Right cardiac atrium (tissue), 5 donors: ENCODE measurements at places on chromosomes 1 and 21. TPM values are rescaled to one million over a fixed set of nuclear protein-coding genes. Genes with fewer than 3 reads are reported as not detected.
A peak's percentile ranks its signal among the peaks of the same experiment; 100 is the strongest.

GRCh38 chr1:43979528-43980254 is 681 bp downstream of the B4GALT2 start:
- DNase-seq: peak; percentile 83

DNA sequence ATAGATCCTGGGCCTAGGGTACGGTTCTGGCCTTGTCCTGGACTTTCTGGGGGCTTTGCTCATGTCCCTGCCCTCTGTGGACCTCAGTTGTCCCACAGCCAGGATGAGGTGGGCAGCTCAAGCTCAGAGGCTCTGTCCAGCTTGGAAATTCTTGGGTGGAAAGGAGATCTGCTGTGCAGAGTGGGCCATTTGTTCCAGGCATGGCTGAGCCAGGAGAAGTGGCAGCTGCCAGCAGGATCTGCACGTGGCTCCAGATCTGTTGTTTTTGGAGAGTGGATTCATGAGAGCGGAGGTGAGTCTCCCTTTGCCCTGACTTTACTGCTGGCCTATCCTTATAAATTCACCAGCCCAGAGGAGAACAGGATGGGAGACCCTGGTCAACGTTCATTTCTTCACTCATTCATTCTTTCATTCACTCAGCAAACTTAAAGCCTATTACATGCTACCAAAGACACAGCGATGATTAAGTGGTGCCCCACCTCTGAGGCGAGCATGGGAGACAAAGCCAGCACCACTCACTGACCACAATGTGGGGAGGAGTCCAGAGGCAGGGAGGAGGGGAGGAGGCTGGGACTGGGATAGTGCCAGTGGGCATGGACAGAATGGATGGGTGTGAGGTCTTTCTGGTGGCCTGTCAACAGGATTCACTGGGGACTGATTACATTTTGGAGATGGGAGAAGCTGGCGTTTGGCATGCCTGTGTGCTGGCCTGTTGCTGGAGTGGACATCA is 205.1 kb downstream of the TRABD2B start:
- no peak for DNase-seq

GRCh38 chr1:244311784-244312532 is 139.8 kb downstream of the ADSS2 start:
- no peak for DNase-seq

The KCND3 gene
- total RNA-seq: 26.9 TPM

DNA sequence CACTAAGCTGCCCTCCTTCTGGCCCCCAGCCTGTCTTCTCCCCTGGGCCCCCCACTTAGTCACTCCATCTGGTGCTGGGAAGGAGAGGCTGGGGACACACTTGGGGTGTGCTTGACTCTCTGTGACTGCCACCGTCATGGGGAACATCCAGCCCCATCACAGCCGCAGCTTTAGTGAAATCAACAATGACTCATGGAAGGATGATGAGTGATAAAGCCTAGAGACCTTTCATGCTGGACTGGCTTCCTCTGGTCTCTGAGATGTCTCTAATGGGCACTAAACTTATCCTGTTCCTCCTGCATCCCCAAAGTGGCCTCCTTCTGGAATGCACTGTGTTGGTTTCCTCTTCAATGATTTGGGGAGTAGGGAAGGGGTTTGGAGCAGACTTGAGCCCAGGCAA is 172.9 kb downstream of the GRIK3 start:
- DNase-seq: no peak

- DNase-seq: no peak
Measured at GRCh38 chr1:5913876-5914275, 78.3 kb downstream of the NPHP4 start.

The OSCP1 gene
- 8.6 TPM for total RNA-seq

GRCh38 chr21:36718951-36719501 is 20.1 kb downstream of the SIM2 start:
- DNase-seq: peak; percentile 47

DNA sequence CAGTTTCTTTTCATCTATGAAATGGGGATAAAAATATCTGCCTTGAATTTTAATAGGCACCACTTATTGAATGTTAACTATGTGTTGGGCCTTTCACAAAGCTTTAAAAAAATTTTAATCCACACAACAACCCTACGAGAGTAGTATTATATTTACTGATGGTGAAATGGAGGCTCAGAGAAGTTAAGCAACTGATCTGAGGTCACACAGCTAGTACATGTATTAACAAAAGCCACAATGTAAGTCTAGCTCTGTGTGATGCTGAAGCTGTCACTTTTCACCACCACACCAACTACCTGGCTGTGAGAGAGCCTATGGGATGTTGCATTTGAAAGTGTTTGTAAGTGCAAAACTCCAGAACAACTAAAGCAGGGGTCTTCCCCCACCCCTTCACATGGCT is 44.1 kb downstream of the LRRN2 start:
- no peak for DNase-seq

GRCh38 chr1:24893431-24893830 is 36.6 kb downstream of the RUNX3 start:
- no peak for DNase-seq

- no peak for DNase-seq
Measured at GRCh38 chr1:207911856-207912760, 1.2 kb upstream of the CD34 start.

DNA sequence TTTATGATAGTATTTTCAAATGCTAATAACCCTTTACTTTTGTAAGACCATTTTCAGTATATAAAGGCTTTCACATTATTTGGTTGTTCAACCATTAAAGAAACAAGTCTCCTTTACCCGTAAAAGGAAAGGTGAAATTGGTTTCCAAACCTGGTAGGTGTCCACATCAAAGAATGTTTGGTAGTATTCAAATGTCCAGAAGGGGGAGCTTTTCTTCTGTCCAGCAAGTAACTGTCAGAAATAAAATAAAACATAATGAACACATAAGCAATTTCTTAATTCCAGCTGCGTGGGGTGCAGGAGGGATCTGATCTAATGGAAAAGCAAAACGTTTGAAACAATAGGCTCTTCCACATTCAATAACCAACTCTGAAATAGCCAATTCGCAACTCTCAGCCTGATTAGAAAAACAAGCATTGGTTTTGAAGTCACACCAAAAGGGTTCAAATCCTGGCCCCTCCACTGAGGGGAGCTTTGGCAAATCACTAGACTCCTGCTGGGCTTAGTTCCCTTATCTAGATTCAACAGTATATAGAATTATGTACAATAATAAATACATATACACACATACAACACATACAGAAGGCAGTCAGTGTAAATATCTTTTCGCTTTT is 11.0 kb downstream of the YIPF1 start:
- no peak for DNase-seq

The ERICH3 gene
- total RNA-seq: not detected

DNA sequence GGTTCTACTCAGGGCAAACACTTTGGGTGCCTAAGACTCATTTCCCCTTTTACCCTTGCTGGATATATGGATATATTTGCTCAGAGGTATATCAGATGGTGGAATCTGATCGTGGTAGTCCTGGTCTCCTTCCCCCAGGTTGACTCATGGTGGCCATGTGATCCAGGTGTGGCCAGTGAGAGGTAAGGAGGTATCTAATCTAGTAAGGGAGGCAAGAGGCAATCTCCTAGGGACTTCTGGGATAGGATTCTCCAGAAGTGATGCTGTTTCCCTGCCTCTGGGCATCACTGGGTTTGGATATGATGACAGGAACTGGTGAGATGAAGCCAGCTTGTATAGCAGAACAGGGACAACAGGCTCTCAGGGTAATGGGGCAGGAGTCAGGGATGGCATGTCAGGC is 8.5 kb upstream of the DENND2D start:
- no peak for DNase-seq

- DNase-seq: no peak
Measured at GRCh38 chr1:15344800-15345704, 64.6 kb upstream of the EFHD2 start.

The ACTA1 gene
- total RNA-seq: 194 TPM

- DNase-seq: no peak
Measured at GRCh38 chr1:212774584-212774983, 17.0 kb downstream of the NSL1 start.

DNA sequence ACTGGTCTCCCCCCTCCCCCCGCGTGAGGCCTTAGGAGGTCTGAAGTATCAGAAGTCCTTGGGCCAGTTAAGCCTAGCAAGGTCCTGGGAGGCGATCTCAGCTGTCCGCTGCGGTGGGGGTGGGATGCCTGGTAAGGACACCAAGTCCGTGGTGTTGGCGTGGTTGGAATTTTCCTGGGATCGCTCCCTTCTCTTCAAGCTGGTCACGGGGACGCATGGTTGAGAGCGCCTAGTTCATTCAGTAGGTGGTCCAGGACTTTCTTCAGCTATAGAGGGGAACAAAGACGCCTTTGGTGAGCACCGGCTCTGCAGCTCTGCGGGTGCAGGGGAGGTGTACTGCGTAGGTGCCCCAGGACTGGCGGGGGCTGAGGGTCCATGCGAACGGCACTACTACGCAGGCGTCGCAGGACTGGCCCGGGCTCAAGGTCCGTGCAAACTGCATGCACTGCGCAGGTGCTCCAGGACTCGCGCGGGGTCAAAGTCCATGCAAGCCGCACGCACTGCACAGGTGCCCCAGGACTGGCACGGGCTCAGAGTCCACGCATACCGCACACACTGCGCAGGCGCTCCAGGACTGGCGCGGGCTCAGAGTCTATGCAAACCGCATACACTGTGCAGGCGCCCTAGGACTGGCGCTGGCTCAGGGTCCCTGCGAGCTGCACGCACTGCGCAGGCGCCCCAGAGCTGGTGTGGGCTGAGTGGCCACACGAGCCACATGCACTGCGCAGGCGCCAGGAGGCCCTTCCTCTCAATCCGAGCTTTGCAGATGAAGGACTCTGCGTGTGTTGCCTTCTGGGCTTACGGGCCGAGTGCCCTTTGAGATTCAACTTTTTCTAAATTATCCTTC is 36.6 kb upstream of the HMGN1 start:
- peak; percentile 95 for DNase-seq

DNA sequence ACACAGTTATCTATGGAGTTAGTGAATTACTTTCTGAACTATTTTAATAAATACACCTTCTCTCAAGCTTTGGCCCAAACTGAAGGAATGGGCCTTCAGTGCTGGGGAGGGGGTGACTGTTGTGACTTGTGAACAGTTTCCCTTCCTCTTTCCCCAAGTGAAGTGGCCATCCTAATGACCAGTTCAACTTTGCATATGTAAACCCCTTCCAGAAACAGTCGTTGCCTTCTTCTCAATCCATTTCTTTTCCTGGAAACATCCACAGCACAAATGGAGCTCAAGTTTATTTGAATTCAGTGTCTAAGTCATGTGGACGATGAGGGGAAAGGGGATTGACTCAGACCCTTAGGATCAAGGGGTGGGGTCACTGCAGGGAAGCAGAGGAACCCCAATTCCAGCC is 1.3 kb upstream of the INPP5B start:
- no peak for DNase-seq

- no peak for DNase-seq
Measured at GRCh38 chr1:147852706-147853225, 49.8 kb upstream of the GJA8 start.

The TMEM201 gene
- total RNA-seq: 21.0 TPM

- DNase-seq: no peak
Measured at GRCh38 chr1:58720680-58721079, 20.8 kb upstream of the MYSM1 start.

GRCh38 chr1:56390232-56390867 is 189.0 kb downstream of the PLPP3 start:
- DNase-seq: no peak

DNA sequence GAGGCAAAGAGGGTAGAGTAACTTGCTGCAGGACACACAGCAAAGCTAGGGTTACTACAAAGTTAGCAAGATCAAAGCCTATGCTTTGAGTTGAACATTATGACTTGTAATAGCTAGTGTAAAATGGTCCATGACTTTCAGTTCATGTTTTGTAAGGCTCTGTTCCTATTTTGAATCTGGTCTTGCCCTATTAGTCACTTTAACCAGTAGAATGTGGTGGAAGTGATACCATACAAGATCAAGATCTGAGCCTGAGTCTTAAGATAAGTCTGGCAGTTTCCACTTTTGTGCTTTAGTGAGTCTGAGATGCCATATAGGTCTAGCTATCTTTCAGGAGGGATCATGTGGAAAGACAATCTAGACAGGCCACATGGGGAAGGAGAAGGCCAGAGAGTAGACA is 282.1 kb upstream of the BRINP3 start:
- no peak for DNase-seq

- DNase-seq: peak; percentile 82
Measured at GRCh38 chr1:960363-961131, at the start of gene KLHL17. Gene KLHL17, plus strand, starts transcription at chr1:960584. Its CDS starts 110 bp downstream, at chr1:960694.

The BGLAP gene
- 0.66 TPM for total RNA-seq

DNA sequence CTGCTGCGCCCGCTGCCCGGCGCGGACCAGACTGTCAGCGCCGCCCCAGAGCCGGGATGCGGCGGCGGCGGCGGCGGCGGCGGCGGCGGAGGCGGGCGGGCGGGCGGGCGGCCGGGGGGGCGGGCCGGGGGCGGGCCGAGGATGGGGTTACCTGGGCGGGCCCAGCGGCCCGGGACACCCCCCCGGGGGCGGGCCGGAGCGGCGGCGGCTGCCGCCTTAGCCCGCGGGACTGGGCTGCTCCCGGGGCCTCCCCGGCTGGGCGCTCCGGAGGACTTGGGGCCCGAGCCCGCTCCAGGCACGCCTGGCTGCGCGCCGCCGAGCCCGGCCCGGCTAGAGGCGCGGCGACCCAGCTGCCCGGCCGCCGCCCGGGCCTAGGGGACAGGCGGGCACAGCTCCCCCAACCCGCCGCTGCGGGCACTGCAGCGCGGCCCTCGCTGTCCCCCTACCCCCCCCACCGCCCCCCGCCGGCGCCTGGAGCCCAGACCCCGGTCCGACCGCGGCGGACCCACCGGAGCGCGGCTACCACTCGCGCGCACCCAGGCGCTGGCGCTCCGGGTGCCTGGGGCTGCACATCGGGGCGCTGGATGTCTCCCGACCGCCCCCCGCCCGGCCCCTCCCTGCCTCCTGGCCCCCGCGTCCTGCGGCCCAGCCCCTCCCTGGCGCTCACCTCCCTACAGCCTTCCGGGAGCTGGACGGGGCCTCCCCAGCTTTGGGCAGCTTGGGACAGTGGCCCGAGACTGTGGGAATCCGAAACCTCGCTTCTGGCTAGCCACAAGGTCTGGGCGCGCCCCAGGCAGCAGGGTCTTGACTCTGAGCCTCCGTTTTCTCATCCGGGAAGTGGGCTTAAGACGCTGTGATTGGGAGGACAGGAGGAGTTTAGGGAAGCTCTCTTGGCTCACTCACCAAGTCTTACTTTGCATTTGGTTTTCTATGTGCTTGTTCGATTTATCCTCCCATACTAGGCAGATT is at the start of gene WNT4:
WNT4 (minus strand) TSS at position 33 of the 969 bp plus-strand sequence. CDS start 175 bp downstream, outside the sequence.
- no peak for DNase-seq

- DNase-seq: no peak
Measured at GRCh38 chr1:70891051-70891843, 156.4 kb downstream of the PTGER3 start.

The CSDE1 gene
- 813 TPM for total RNA-seq

GRCh38 chr1:35936838-35937237 is 5.9 kb downstream of the AGO3 start:
- no peak for DNase-seq

- DNase-seq: no peak
Measured at GRCh38 chr1:236806634-236807033, 11.5 kb downstream of the MTR start.

The GABRD gene
- total RNA-seq: not detected

The NPPA gene
- 59,291 TPM for total RNA-seq

GRCh38 chr1:25360596-25361581 is 22.8 kb downstream of the TMEM50A start:
- DNase-seq: no peak

The SERPINC1 gene
- total RNA-seq: 0.18 TPM

GRCh38 chr1:11280719-11281376 is 7.8 kb downstream of the UBIAD1 start:
- peak; percentile 18 for DNase-seq

The MAGI3 gene
- total RNA-seq: 8.1 TPM
